ENCODE measurements at places on chromosomes 12 and 14. TPM values are rescaled to one million over a fixed set of nuclear protein-coding genes. Genes with fewer than 3 reads are reported as not detected.

Gene TAS2R31
- 1.1 TPM for polyA plus RNA-seq

Gene GIT2
- polyA plus RNA-seq = 31.6 TPM

Gene ANKRD33
- polyA plus RNA-seq = 0.27 TPM

Gene SMIM41
- 0.65 TPM for polyA plus RNA-seq

Gene TMEM120B
- 10.3 TPM for polyA plus RNA-seq

Gene PTCSC3
- not detected for polyA plus RNA-seq

DNA sequence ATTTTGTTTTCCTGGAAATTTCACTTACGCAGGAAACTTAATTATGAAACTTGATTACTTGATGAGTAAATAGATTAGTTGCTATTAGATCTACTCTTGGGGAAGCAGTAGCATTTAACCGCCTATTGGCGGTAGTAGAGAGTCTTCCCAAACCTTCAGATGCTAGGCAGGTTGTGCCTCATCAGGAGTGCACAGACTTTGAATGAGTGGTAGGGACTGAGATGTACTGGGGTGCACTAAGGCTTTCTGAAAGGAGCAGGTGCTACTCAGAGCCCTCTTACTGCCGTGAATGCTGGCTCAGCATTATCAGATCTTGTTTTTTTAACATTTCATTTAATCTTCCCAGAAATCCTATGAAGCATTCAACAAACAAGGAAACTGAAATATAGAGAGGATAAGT is 7.7 kb downstream of the GATC start:
- DNase-seq = no peak

DNA sequence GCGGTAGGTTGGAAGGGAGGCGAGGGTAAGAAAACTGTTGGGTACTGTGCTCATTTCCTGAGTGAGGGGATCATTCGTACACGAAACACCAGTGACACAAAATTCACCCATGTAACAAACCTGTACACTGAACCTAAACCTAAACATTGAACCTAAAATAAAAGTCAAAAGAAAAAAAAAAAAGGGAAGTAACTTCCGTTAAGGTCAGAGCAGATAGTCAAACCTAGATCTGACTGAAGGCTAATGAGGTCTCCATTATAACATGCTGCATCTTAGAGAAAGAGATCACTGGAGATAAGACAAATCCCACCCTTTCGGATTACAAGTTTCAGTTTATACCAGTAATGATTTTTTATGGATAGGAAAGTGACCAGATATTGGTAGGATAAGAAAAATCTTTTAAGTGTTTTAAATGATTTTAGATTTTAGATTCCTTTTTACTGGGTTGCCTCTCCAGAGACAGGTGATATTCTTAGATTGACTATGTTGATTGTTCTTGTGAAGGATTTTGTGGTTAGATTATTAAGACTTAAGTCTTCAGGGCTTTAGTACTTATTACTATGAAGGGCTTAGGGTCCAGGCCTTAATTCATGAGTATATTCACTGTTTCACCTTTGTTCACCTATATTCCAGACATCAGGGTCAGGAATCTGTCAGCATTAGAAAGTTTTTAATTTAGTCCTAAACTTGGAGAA is 11.2 kb upstream of the NCKAP1L start:
- DNase-seq = no peak

DNA sequence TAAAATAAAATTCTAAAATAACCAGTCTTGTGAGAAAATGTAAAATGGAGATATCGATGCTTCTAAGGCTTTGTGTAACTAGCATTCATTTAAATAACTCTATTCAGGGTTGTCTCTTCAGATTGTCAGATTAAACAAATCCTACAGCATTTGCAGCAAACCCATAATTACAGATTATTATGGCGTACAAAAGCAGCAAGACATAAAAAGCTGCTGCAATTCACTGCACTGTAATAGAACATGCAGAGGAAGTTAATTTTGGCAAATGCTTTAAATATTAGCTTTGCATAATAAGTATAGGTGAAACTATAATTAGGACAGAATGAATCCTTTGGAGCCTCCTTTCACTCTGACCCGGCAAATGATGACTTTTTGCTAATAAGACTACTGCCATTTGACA is 98.3 kb downstream of the INSM2 start:
- no peak for DNase-seq

DNA sequence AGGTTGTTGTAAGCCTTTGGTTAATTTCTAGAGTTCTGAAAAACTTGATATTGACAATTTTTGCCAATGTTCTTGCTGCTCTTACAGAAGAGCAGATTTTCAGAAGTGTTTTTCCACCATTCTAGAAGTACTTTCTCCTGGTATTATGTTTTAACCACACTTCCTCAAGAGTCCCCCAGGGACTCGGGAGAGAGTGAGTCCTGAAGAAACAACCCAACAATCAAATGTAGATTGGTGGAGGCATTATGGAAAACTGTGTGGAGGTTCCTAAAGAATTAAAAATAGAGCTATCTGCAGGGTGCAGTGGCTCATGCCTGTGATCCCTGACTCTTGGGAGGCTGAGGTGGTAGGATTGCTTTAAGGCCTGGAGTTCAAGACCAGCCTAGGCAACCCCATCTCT is 26.7 kb downstream of the OR10P1 start:
- no peak for DNase-seq

DNA sequence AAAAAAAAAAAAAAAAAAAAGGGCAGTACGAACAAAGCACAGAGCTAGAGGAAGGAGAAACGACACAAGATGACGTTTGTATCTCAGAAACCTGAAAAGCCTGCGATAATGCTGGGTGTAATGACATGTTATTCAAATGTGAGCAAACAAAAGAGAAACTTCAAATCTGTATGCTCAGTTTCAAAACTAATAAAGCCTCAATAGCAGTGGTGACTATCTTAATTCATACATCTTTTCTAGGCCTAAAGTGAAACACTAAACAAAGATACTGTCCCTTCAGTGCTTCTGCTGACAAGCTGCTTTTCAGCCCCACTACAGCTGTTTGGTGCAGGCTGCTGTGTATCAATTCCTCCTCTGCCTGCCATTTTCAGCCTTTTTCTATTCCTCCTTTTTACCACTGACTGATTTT is 15.8 kb downstream of the ITPR2 start:
- no peak for DNase-seq

DNA sequence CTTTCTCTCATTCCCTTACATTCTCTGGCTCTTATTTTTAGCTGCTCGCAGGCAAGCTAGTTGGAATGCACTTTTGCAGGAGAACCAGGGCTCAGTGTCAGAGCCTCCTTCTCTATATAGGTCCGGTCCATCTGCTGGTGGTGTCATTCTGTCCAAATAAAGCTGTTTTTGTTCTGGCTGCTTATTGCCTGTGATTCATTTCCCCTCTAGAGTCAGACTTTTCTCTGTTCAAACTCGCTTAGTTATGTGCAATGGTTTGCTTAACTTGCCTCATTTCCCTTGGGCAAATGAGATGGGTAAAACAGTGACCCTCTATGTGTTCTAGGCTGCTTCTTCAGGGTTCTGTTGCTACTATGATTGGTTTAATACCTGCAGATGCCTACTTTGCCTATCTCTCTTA is 2.9 kb downstream of the SMARCD1 start:
- no peak for DNase-seq

DNA sequence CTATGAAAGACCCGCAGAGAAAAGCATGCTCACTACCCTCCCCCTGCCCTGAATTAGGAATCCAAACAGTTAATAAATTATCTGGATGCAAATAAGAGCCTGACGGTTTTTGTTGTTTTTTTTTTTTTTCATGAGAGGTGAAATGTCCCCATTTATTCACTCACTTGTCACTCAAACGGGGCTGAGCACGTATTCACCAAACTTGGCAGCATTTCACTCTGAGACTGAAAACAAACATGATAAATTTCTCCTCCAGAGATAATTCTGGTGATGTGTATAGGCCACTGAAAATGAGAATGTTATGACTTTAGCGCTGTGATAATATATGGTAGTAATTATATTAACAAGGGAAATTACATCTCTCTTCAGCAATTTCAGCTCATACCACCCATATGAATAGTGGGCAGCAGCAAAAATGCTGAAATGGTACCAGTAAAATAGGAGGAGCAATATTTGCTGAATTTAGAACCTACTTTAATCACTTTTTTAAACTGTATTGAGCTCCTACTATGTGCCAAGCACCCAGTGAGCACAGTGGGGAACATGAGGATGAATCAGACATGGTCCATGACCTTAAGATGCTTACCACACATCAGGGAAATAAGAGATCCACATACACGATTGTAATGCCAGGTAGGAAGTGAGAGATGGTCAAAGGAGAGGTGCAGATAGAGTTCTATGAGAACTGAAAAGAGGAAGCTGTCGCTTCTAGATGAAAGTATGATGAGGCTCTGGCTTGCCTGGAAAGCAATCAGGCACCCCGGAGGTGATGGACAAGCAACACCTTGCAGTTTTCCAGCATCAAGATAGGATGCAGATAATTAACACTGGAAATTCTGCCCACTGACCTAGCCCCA is 286.5 kb upstream of the TMPO start:
- DNase-seq = no peak

DNA sequence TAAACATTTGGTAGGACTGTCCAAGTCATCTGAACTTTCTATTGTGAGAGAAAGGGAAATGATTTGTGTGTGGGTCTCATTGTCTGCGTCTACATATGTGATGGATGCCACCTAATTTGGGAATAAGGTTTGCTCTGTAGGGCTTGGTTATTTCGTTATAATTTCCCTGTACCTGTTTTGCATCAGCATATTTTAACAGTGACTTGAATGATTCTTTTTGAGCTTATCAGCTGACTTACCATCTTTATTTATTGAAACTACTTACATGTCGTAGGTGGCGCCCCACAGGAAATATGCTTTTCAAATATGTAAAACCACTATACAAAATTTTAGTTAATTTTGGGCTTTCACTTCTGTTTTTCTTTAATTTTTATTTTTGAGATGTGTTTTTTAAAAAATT is 56.5 kb upstream of the BCAT1 start:
- no peak for DNase-seq

DNA sequence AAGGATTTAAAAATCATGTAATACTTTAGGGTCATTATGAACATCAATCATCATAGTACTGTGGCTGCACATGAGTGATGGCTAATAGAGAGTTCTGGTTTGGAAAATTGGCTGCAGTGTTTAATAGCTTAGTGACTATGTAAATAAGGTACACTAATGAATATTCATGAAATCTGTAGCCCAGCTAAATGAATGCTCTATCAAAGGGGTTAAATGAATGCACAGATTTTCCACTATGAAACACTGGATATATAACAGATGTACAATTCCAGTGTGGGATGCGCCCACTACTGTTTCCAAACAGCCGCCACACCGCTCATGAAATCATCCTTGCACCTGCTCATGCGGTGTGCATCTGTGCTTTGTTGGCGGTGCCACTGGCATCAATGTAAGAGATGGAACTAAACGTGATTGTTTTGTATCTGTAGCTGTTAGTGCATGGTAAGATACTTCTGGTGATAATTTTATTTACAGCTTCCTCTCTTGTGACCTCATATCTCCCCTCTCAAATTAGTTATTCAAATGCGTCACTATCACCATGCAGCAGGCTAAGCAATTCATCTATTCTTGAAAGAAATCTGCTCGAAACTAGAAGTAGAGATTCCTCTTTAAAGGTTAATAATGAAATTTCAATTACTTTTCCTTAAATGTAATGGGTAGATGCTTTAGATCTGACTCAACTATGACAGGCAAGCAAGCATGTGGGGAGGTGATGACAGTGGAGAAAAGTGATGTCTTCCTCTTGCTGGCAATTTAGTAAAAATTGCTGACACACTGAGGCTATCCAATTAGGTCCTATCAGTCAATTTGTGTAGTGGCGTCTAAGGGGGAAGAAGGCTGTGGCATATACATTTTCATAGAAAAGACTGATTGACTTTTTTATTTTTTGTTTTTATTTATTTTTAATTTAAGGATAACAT is 433.6 kb downstream of the AEBP2 start:
- DNase-seq = no peak

- DNase-seq = no peak
Observed at GRCh38 chr12:110180591-110181005, 56.4 kb downstream of the IFT81 start.

GRCh38 chr14:72619881-72620280 is 274.0 kb downstream of the DPF3 start:
- DNase-seq = no peak

- no peak for DNase-seq
Observed at GRCh38 chr12:50659690-50660424, 104.0 kb upstream of the ATF1 start.

DNA sequence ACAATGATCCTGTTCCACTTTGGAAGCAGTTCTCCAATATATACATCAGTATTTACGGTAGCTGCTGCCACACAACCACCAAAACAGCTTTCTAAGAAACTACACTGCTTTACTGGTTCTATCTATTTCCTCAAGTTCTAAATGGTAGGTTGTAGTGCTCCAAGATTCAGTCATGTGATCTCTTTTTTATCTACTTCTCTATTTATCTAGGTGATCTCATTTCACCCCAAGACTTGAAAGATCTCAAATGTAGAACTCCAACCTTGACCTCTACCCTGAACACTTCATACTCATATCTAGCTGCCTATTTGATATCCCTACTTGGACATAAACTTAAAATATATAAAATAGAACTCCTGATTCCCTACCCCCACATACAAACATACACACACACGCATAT is 133.9 kb upstream of the RAP1B start:
- no peak for DNase-seq

All from right renal pelvis (tissue), 4 donors.